ENCODE measurements at places on chromosomes 11 and 22. TPM values are rescaled to one million over a fixed set of nuclear protein-coding genes. Genes with fewer than 3 reads are reported as not detected.

The MMP8 gene
- total RNA-seq = not detected

The RNH1 gene
- 104 TPM for total RNA-seq

The RDX gene
- total RNA-seq = 16.4 TPM

The MMP3 gene
- 0.50 TPM for total RNA-seq

The TUBA8 gene
- 2.5 TPM for total RNA-seq

The SCGB1C1 gene
- total RNA-seq = not detected

The APOBEC3G gene
- 7.8 TPM for total RNA-seq

Measured in left colon (tissue), 2 donors.